Activated CD8-positive, alpha-beta memory T cell treated with anti-CD3 and anti-CD28 coated beads for 4 hours (primary cell): ENCODE measurements at places on chromosomes 12 and 14.

GRCh38 chr14:87687420-87687819 is 305.6 kb downstream of the GALC start:
- no peak for DNase-seq

DNA sequence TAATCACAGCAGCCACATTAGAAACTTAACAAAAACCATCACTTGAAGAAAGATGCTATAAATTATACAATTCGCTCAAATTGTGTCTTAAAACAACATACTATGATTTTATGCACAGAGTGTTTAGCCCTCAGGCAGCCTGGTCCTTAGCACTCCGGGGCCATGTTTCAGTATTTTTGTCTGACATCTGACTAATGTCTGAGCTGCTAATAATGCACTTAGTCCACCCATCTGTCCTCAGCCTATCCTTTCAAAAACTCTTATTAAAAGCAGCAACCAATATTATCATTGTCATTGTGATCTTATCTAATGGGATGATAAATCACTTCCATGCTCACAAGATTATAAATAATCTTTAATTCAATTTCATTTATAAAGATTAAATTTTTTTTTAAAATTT is 602.7 kb upstream of the FOXG1 start:
- DNase-seq, result no peak

GRCh38 chr14:24376448-24377070 is 8.6 kb downstream of the NFATC4 start:
- DNase-seq, result no peak

DNA sequence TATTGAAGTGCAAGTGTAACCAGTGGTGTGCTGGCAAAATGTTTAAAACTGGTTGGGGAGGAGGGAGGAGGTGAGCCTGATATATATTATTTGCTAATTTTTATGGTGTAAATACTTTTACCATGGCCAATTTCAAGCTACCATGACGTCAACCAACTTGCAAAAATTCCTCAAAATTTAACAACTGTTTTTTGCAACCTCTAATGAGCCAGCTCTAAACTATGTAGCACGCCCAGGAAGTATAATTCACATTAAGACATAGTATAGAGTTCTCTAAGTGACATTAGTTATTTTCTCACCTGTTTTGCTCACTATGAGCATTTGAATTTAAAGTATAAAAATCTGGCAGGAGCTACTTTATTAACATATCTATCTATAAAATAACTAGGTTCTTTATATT is 41.4 kb downstream of the ATL1 start:
- DNase-seq, result no peak
